CD4-positive, alpha-beta memory T cell (primary cell): ENCODE measurements at places on chromosomes 2 and 18. TPM values are rescaled to one million over a fixed set of nuclear protein-coding genes. Genes with fewer than 3 reads are reported as not detected.

- DNase-seq: no peak
Measured at GRCh38 chr2:105917688-105918087, 173.0 kb downstream of the NCK2 start.

- no peak for DNase-seq
Measured at GRCh38 chr2:45859682-45860081, 208.2 kb downstream of the PRKCE start.

- DNase-seq: no peak
Measured at GRCh38 chr2:31263636-31264190, 29.8 kb downstream of the EHD3 start.

- no peak for DNase-seq
Measured at GRCh38 chr2:107645586-107645985, 181.1 kb upstream of the RGPD4 start.

GRCh38 chr2:78699696-78700095 is 325.8 kb upstream of the REG3G start:
- DNase-seq: no peak

DNA sequence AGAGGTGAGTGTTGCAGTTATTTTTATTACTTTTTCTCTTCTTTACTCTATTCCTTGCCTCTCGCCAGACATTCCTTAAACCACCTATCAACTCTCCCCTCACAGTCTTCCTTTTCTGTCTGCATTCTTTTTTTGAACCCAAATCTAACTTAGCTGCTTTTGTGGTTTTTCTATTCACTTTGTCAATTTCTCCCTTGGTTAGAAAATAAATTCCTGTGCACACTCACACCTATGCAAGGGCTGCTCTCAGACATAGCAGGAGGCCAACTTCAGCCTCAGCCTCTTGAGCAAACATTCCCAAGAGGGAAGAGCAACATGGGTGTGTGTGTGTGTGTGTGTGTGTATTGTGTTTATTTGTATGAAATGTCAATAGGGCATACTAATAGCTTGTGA is 808.6 kb downstream of the RNF144A start:
- DNase-seq: no peak

- no peak for DNase-seq
Measured at GRCh38 chr18:49884465-49884864, 71.1 kb upstream of the ACAA2 start.

Gene PPP1R1C
- not detected for total RNA-seq

Gene CIAO1
- 87.3 TPM for total RNA-seq

Gene REG3G
- total RNA-seq: not detected

Gene REEP1
- 0.15 TPM for total RNA-seq

Gene IL1F10
- not detected for total RNA-seq
